Type B pancreatic cell (in vitro differentiated cells): ENCODE measurements at places on chromosomes 3 and 15. TPM values are rescaled to one million over a fixed set of nuclear protein-coding genes. Genes with fewer than 3 reads are reported as not detected.

The CPNE9 gene
- total RNA-seq = 0.34 and 0.59 TPM in 2 replicates

The OR4M2 gene
- total RNA-seq = not detected in 2 replicates

DNA sequence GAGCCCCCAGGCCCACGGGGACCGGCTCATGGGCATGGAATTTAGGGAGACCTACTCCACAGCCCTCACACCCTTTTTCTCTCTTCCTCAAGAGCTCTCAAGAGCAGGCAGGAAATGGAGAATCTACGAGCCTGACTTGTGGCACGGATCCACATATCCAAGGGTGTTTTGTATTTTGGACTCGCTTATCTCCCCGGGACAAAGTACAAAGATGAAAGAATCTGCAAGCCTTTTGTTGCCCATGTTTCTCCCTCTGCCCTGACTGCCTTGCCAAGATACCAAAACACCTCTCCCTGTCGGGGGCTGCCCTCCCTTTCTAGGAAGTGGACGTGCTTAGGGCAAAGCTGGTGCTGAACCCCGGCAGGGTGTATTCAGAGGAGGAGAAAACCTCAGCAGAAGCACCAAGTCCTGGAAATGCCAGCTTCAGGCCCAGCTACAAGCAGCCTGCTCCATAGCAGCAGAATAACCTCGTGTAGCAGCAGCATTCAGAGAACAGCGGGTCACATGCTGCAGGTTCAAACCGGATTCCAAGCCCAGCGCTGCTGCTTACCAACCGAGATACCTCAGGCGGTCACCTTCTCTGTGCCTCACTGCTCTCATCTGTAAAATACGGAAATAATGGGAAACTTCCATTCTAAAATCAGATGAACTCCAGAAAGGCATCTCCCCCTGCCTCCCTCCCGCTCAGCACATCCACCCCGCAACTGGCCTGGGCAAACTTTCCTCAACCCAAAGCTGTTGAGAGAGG is 35.2 kb downstream of the DNASE1L3 start:
- no peak for DNase-seq

- peak; percentile 24 for DNase-seq
Measured at GRCh38 chr3:141250342-141250741, 18.7 kb downstream of the PXYLP1 start.

- no peak for DNase-seq
Measured at GRCh38 chr3:193124861-193125260, 116.2 kb upstream of the PLAAT1 start.

- DNase-seq = no peak
Measured at GRCh38 chr3:183626877-183627594, 8.4 kb upstream of the KLHL24 start.
